ENCODE measurements at places on chromosomes 5 and 9.

GRCh38 chr9:136668983-136669790, 6.5 kb downstream of the EGFL7 start:
- no peak for DNase-seq

DNA sequence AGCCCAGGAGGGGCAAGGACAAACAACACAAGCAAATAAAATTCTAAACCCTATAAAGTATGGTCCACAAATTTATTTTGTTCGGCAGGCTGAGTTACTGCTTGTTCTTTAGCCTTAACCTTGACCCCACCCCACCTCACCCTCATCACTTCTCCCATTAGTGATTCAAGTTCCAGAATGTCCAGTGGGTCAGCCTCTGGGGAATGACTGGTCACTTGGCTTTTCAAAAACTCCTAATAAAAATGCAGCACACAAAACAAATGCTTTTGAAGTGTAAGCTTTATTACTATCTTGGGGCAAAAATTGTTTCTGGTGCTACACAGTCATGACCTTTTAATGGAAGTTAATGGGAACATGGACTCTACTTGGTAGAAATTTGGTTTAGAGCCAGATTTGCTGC, 142.1 kb downstream of the MPDZ start:
- no peak for DNase-seq

GRCh38 chr9:128203707-128204551, 750 bp downstream of the DNM1 start:
- no peak for DNase-seq

DNA sequence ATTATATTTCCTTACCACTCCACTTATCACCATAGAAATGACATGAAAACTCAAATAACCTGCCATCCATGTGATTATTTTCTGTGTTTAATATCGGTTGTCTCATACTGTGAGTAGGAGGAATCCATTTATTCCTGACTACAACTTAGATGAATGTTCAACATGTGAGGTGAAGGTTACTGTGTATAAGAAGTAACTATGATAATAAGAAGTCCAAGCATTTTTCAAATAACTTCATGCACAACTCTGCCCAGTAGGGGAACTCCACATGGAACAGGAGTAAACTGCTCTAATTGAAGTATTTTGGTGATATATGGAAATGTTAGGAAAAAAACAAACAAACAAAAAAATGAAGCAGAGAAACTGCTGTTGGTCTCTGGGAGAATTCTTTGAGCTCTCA, 447.5 kb upstream of the GRIN3A start:
- DNase-seq: no peak

GRCh38 chr5:166430491-166431319, 1860.7 kb upstream of the WWC1 start:
- DNase-seq: no peak

- DNase-seq: no peak
These were observed 21.6 kb upstream of the FBN2 start for GRCh38 chr5:128559300-128560297.

GRCh38 chr5:111321376-111321775, 97.2 kb downstream of the CAMK4 start:
- no peak for DNase-seq

DNA sequence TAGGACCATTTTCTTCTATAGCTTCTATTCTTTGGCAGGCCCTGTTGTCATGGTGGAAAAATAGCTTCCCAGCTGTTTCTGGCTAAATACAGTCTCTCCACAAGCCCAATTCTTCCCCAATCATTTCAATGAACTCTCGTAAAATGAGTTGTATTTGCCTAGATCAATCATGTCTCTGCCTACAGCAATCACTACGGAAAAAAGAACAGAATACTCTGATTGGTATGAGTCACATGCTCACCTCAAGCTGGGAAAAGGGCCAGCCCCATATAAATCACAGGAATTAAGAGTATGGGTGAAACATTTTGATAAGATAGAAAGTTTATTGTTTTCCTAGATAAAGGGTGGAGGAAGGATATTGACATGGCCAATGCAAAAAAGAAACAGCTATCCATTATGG, 711.4 kb downstream of the EFNA5 start:
- DNase-seq: no peak

DNA sequence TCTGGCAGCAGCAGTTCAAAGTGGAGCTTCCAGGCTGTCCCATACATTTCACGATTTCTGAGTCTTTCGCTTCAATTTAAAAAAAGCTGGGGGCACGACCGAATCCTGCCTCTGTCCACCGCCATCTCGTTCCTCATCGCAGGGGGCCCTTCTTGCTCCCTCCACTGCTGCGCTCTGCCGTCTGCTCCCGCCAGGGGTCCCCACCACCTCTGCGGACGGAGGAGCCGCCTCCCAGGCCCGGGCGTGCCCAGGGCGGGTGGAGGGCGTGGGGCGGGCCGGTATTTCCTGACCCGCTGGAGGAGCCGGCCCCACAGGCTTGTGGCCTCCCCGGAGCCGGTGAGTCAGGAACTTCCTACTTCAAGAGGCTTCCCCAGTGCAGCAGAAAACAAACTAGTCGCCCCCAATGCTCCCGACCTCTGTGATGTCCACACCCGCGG, 50.4 kb downstream of the USP20 start:
- DNase-seq: no peak
